ENCODE measurements at places on chromosomes 6 and 20. TPM values are rescaled to one million over a fixed set of nuclear protein-coding genes. Genes with fewer than 3 reads are reported as not detected.
A peak's percentile ranks its signal among the peaks of the same experiment; 100 is the strongest.

DNA sequence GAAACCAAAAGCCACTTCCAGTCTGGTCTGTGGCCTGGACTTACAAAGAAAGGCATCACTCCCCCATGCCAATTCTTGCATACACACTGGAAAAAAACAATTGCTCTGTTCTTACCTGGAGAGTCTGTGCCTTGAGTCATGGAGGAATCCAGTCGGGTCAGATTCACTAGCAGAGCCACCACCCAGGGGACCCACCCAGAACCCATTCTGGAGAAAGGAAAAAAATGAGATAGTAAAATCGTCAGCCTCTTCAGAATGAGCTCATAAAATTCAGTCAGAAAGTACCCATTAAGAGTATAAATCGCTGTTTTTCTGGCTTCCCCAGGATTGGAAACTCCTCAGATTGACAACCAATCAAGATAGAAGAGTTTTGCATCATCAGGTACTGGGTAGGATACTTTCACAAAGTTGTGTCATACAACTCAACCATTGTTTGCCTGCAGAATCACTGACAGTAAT lies at the start of gene HLA-DOB:
Gene HLA-DOB (minus strand): TSS at position 257 of the 459 bp plus-strand sequence. CDS start 51 bp downstream, at position 206.
- DNase-seq, result no peak

DNA sequence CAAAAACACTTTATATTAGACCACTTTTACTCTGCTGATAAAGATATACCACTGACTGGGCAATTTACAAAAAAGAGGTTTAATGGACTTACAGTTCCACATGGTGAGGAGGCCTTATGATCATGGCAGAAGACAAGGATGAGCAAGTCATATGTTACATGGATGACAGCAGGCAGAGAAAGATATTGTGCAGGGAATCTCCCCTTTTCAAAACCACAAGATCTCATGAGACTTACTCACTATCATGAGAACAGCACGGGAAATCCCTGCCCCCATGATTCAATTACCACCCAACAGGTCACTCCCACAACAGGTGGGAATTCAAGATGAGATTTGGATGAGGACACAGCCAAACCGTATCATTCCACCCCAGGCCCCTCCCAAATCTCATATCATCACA lies 1383.8 kb upstream of the MAP3K7 start:
- no peak for DNase-seq

DNA sequence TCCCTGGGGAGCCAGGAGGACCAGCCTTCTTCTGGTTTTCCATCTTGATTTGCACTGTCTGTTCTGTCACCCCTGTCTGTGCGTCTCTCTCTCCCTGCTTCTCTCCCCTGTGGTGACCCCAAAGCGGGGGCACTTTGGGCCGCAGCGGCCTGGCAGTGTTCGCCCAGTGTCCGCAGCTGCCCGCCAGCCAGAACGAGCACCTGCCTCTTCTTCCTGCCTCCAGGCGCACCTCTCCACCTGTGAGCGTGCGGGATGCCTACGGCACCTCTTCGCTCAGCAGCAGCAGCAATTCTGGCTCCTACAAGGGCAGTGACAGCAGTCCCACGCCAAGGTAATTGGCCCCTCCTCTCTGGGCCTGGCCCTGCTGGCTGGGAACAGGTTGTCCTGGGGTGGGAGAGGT lies 30.8 kb downstream of the SNPH start:
- DNase-seq, result no peak

GRCh38 chr20:47699818-47700217 lies 85.5 kb downstream of the SULF2 start:
- DNase-seq, result no peak

DNA sequence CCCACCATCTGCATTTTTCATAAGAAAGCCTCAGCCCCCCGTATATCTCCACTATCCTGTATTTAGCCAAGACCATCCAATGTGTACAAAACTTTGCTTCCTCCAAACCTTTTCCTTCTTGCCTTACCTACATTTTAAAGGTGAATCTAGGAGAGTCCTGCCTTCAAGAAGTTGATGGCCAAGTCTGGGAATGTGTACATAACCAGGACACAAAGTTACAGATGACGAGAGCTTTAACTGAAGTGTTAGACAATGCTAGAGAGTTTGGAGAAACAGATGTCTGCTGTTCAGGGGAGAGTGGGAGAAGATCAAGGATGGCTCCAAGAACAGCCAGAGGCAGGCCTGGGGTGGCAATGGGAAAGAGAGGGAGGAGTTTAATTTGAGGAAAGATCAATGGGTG lies 2.3 kb upstream of the UQCC2 start:
- no peak for DNase-seq

DNA sequence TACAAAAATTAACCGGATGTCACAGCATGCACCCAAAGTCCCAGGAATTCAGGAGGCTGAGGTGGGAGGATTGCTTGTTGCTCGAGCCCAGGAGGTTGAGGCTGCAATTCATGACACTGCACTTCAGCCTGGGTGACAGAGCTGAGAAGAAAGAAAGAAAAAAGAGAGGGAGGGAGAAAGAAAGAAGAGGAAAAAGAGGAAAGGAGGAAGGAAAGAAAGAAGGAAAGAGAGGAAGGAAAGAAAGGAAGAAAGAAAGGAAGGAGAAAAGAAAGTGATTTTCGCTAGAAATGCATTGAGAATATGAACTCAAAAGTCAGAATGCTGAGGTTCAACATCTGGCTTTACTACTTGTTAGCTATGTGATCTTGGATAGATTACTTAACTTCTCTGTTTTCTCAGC lies 6.6 kb downstream of the SENP6 start:
- no peak for DNase-seq

DNA sequence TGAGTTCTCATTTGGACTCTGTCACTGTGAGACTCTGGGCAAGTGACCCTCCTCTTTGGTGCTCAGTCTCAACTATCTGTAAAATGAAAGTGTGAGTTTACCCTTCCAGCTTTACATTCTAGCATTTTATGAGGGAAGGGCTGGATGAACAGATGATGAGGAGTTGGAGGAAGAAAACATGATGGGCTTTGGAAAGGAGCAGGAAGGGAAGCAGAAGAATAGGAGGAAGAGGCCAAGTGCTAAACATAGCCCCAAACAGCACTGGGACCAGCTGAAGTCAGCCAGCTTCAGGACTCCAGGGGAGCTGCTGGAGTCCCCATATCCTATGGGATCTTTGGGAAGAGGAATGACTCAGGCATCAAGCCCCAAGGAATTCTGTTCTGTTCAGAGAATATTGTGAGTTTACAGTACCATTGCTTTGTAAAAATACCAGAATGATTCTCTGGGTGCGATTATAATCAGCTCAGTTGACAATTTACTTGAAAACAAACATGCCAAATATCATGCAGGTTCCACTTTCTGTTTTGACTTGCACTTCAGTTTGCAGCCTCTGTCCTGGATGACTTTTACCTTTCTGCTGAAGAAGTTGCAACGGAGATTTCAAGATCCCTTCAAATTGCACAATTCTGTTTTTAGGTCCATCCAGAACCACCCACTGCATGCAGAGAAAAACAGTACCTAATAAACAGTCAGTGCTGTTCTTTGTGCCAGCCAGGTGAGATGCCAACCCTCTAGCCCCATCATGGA lies 3.2 kb downstream of the CD40 start:
- no peak for DNase-seq

DNA sequence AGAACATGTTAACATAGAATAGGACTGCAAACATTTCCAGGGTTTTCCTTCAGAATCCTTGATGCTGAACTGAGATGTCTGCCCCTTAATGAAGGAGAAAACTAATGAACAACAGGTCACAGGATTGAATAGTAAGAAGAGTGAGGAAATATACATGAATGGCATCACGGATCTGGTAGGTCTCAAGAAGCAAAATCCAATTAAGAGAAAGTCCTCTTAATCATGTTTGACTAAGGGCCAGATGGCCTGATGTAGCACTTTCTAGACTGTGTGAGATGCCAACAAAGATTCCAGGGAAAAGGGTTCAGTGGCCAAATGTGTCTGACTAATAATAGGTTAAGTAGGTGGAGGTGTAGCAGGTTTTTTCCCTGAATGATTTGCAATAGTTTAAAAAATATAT lies 13.7 kb upstream of the SHPRH start:
- DNase-seq, result no peak

GRCh38 chr6:167706313-167707109 lies 120.2 kb upstream of the AFDN start:
- DNase-seq, result peak; percentile 33

GRCh38 chr6:158972241-158973233 lies 27.5 kb downstream of the RSPH3 start:
- DNase-seq, result peak; percentile 31

DNA sequence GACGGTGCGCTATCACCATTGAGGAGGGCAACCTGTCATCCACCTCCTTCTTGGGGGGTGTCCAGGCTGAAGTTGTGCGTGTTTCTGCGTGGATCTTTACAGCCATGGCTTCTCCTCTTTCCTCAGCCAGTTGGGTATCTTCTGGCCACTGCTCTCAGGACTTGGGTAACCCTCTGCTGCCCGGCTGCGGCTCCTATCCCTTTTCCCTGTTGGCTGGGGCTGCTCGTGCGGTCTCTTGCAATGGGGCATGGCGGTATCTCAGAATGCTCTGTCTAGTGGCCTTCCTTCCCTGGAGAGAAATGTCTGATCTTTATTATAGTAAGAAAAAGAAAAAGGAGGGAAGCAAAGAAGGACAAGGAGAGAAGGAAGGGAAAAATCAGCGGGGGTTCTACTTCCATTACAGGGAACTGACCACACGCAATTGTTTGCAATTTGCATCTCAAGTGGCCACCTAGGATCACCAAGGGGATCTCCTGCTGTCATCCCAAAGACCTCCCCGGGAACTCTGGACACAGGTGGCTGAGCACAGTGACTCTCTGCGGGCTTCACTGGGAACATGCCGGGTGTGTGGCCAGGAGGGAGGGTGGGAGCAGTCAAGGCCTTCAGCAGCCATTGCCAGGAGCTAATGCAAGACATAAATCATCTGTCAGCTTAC lies 60.8 kb downstream of the NPEPL1 start:
- DNase-seq, result no peak

DNA sequence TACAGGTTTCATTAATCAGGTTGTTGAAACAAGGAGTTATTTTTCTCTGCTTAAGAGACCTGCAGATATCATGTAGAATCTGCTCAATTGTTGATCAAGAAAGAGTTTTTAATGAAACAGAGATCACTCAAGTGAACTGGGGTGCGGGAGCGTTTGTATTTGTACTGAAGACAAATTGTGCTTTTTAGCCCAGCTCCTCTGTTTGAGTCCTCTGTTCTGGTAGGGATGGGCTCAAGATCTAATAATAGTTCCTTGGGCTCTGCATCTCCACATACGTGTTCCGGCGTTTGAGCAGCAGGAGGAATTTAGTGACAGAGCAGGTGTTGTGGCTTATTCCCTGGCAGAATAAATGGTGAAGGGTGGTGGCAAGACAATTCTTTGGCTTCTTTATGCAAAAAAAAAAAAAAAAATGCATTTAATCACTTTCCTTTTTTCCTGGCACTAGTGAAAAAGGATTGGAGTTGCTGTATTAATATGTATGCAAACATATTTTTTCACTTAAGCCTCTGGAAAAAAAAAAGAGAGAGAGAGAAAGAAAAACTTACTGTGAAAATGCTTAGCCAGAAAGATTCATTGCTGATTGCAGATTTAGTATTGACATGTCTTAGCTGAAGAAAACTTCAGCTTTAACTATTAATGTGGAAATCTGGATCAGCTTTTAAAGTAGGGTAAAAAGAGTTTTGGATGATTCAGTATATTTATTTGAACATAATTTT lies 4.0 kb downstream of the CITED2 start:
- DNase-seq, result no peak

DNA sequence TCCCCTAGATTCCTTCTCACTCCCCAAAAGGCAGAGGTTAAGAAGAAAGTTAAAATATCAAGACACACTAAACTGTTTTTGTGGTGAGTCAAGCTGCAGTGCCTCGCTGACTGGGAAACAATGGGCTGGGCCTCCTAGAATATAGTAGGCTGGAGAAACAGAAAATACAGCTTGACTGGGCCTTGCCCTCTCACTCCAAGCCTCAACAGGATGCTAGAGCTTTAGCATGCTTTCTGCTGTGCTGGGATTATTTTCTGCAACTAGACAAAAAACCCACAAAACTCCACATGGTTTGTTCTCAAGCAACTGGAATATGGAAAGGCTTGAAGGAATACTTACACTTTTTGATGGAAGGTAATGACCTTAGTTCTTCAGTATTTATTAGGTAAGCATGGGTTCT lies 27.9 kb downstream of the FOXO3 start:
- no peak for DNase-seq

DNA sequence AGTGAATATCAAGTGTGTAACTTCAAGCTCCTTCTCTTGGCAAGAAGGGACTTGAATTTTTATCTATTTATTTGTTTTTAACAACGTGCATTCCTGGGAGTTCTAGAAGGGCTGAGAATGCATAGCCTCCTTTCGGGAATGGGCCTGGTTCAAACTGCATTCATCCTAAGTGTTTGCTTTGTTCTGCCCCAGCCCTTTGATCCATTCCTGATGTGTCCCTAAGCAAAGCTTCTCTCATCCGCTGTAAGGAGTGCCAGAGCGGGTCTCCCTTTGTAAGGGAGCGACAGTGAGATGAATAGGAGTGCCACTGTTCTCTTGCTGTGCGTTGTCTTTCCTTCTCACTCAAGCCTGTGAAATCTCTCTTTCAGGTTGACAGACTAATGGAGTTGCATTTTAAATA lies 61.0 kb upstream of the VSTM2L start:
- DNase-seq, result no peak

DNA sequence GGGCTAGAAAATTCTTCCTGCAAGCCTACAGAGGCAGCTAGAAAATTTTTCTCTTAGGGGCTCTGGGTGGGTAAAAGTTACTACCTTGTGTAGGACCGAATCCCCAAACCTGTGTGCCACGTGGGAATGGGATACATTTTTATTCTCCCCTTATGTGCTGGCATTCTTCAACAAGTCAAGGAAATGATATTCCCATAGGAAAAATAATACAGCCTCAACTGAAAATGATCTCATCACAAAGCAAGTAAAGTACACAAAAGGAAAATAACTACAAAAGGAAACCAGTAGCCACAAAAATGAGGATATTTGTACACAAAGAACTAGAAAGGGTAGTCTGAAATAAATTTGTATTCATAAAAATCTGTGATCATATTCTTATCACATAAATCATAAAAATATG lies 298.1 kb downstream of the LAMA2 start:
- no peak for DNase-seq

GRCh38 chr6:78713564-78713963 lies 153.8 kb upstream of the IRAK1BP1 start:
- DNase-seq, result peak; percentile 0

GRCh38 chr6:797479-798077 lies 104.6 kb upstream of the EXOC2 start:
- DNase-seq, result no peak

The NKX2-4 gene
- not detected for total RNA-seq

The GSTA2 gene
- total RNA-seq, result not detected

The LRP11 gene
- 0.05 TPM for total RNA-seq

The ARMH2 gene
- total RNA-seq, result not detected

The SNAI1 gene
- 0.43 TPM for total RNA-seq

The RIMS4 gene
- total RNA-seq, result 0.05 TPM

The COL11A2 gene
- 0.51 TPM for total RNA-seq

The CTAGE9 gene
- not detected for total RNA-seq

The ZNF343 gene
- 10.3 TPM for total RNA-seq

The TSBP1 gene
- not detected for total RNA-seq

Measured in GM12878 (cell line).